ENCODE measurements at places on chromosomes 1 and 21.

GRCh38 chr1:109639841-109640184 lies 16.1 kb upstream of the GSTM4 start:
- peak; percentile 60 for DNase-seq

DNA sequence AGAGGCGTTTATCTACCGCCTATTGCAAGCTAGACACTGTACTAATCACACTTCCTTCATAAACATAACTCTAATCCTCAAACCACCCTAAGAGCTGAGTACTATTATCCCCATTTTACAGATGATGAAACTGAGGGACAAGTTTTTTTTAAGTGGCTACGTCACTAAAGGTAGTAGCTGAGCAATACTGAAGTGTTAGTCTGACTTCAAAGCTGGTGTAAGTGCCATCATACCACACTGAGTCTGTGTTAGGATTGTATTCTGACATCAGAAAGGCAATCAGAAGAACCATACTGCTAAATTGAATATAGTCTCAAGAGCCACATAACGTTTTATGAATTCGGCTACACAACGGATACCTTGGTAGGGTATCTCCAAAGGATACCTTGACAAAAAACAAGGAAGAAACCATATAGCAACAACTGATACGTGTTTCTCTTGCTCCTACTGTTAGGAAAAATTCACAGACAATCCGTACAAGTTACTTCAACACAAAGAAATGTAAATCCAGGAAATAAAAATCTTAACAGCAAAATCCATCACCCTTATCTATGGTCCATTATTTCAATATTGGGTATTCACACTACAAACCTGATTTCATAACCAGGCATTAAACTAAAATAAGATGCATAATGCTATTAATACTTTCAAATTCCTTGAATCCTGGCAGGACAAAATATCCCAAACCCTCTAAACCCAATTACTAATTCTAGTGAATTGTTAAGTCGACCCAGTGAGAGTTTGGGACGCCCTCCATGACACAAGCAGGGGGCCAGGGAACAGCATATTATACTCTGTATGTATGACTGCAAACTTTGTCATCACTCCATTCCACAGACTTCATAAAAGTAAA lies 1.6 kb downstream of the TP53BP2 start:
- DNase-seq = no peak

- DNase-seq = no peak
These were observed 859.5 kb downstream of the USP25 start for GRCh38 chr21:16589006-16589898.

DNA sequence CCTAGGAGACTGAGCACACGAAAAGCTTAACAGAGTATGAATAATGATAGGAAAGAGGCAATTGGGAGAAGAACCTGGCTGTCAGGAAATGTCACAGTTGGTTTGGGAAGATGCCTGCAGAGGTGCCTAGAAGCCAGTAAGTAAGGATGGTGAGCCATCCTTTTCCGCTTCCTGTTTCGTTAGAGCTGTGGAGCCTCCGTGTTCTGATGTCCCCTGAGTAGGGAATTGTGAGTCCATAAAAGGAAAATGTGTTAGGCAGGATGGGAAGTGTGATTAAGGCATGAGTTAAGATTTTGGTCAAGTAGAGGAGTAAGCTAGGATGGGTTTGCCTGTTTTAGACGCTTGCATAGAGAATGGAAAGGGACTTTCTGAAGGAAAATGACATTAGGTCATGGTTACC lies 9.0 kb downstream of the CLIC4 start:
- DNase-seq = no peak

- no peak for DNase-seq
These were observed 21.1 kb upstream of the ADGRB2 start for GRCh38 chr1:31785020-31785946.

DNA sequence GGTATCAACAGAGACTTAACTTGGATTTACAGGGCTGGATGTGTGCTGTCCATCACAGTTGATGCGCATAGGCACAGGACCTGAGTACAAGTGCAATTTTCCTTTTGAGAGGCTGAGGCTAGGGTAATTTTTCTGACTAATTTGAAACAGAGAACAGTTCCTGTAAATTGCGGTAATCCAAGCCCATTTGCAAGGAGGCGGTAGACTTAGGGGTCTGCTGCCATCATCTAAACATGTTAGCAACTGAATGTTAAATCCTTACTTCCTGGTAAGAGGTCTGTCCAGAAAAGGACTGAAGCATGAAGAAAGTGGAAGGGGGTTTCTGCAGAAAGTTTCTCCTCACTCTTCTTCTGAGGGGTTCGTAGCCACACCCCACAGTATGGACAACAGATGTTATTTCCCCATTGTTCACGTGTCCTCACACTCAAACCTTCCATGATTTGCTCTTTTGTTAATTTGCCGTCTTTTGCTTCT lies 23.7 kb upstream of the C1orf198 start:
- no peak for DNase-seq

DNA sequence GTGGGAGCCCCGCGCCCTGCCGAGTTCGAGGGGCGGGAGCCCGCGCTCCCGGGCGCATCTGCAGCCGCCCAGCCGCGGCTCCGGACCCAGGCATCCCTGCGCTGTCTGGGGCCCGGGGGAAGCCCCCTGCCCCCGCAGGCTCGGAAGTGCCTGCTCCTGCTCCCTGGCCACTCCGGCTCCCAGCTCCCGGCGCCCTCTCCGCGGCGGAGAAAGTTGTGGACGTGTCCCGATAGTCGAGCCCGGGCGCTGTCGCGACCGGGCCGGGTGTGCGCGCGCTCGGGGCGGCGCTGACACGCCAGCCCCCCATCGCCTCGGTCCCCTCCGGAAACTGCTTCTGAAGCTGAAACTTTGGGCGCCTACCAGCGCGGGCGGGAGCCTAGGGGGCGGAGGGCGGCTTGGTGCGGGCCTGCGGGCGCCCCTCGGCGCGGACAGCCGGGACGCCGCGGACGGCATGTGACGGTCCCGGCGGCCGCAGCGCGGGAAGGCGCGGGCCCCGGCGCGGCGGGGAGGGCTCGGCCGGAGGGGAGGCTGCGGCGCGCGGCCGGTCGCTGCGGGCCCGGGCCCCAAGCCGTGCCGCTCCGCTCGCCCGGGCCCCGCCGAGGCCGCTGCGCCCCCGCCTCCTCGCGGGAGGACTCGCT lies 515 bp downstream of the MAN1C1 start:
- DNase-seq = no peak
